Smooth muscle cell of bladder (primary cell): ENCODE measurements at places on chromosomes 3 and 15. TPM values are rescaled to one million over a fixed set of nuclear protein-coding genes. Genes with fewer than 3 reads are reported as not detected.

Gene ARPP21
- not detected in 2 replicates for total RNA-seq

Gene THBS1
- total RNA-seq: 1,557 and 2,356 TPM in 2 replicates

Gene ACVR2B
- total RNA-seq: 1.6 and 2.2 TPM in 2 replicates

Gene LRRN1
- not detected in 2 replicates for total RNA-seq

Gene LRRC2
- total RNA-seq: 6.0 and 6.8 TPM in 2 replicates

Gene ALDH1A2
- 0.55 and 1.7 TPM in 2 replicates for total RNA-seq

Gene CCNB2
- 7.1 and 9.0 TPM in 2 replicates for total RNA-seq

Gene DIPK2A
- 31.0 and 66.4 TPM in 2 replicates for total RNA-seq

Gene IQCH
- 3.2 and 3.3 TPM in 2 replicates for total RNA-seq

Gene GRM2
- total RNA-seq: under 0.01 TPM in 1 of 2 replicates, not detected in the other

Gene MINAR1
- 0.57 and 0.65 TPM in 2 replicates for total RNA-seq

Gene PLD1
- 21.4 and 38.7 TPM in 2 replicates for total RNA-seq

Gene CLSTN2
- total RNA-seq: 0.09 and 0.14 TPM in 2 replicates

Gene OR5K4
- not detected in 2 replicates for total RNA-seq

Gene PPP1R14D
- total RNA-seq: not detected in 2 replicates

Gene CLDN11
- total RNA-seq: 563 and 624 TPM in 2 replicates

Gene PARP3
- 20.1 and 23.6 TPM in 2 replicates for total RNA-seq

Gene PTX3
- 524 and 679 TPM in 2 replicates for total RNA-seq

Gene UACA
- total RNA-seq: 87.3 and 95.9 TPM in 2 replicates

Gene UROC1
- total RNA-seq: not detected in 2 replicates

Gene STARD5
- 11.8 and 23.0 TPM in 2 replicates for total RNA-seq

Gene TAMM41
- total RNA-seq: 3.4 and 5.0 TPM in 2 replicates

Gene PSTPIP1
- total RNA-seq: 0.28 TPM in 1 of 2 replicates, not detected in the other

Gene PLSCR5
- total RNA-seq: not detected in 2 replicates

Gene MRPL47
- total RNA-seq: 36.9 and 38.1 TPM in 2 replicates
